NCI-H510A treated with DMSO at 0.1 percent for 48 hours (cell line): ENCODE measurements at places on chromosomes 1 and 21.

GRCh38 chr1:31694069-31694963 is 9.5 kb downstream of the COL16A1 start:
- no peak for DNase-seq

- DNase-seq = no peak
These were observed 55.2 kb downstream of the COLGALT2 start for GRCh38 chr1:183982172-183982963.

GRCh38 chr1:231605149-231606100 is 21.2 kb upstream of the DISC1 start:
- DNase-seq = no peak

DNA sequence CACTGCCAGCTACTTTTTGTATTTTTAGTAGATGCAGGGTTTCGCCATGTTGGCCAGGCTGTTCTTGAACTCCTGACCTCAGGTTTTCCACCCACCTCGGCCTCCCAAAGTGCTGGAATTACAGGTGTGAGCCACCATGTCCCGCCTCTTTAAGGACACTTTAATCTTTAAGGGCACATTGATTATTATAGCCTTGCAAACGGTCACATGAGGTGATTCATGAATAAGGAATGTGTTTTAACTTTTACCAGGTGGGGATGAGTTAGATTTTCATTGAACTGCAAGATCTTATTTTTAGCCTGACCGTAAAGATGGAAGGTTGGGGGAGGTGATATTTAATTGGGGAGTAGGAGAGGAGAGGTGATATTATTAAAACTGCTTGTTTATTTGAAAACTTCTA is 61.9 kb downstream of the TBCE start:
- no peak for DNase-seq

DNA sequence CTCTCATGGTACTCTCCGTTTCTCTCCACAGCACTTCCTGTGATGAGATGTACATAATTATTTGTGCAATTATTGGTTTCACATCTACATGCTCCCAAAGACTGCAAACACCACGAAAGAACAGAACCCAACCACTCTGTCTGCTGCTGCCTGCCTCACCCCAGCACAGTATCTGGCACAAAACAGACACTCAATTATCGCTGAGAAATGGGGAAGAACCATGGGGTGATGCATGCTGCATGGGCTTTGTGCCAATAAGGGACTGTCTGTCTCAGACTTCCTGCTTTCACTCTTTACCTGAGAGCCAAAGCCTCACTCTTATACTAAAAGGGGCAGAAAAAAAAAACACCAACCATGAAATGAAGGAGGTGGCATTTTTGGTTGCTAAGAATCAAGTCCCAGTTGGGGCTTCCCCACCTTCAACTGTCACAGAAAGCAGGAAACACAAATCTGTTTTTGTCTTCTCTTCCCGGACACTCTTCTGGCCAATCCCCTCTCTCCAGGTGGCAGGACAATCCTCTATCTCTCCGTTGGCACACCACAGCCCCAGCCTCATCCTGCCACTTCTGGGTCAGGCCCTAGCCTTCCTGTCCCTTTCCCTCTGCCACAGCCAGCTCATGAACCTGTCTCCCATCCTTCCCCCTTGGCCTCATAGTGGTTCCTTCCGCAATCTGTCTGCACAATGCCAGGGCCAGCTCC is 82.0 kb downstream of the TGFBR3 start:
- no peak for DNase-seq

GRCh38 chr1:199682081-199682480 is 345.4 kb upstream of the NR5A2 start:
- DNase-seq = no peak

GRCh38 chr1:200866116-200866515 is 6.7 kb upstream of the GPR25 start:
- no peak for DNase-seq
